Head of caudate nucleus (tissue), 42 donors: ENCODE measurements at places on chromosomes 7 and 10.

GRCh38 chr7:2736411-2736914 is 48.5 kb downstream of the AMZ1 start:
- DNase-seq, result peak; percentile 80

- no peak for DNase-seq
These were observed 45.9 kb downstream of the SHH start for GRCh38 chr7:155766386-155766785.

GRCh38 chr7:12504149-12504548 is 66.4 kb upstream of the SCIN start:
- DNase-seq, result no peak

- no peak for DNase-seq
These were observed 717.1 kb downstream of the GRID1 start for GRCh38 chr10:85649461-85649860.

- peak; percentile 15 for DNase-seq
These were observed 851.9 kb upstream of the GHITM start for GRCh38 chr10:83287374-83287773.

DNA sequence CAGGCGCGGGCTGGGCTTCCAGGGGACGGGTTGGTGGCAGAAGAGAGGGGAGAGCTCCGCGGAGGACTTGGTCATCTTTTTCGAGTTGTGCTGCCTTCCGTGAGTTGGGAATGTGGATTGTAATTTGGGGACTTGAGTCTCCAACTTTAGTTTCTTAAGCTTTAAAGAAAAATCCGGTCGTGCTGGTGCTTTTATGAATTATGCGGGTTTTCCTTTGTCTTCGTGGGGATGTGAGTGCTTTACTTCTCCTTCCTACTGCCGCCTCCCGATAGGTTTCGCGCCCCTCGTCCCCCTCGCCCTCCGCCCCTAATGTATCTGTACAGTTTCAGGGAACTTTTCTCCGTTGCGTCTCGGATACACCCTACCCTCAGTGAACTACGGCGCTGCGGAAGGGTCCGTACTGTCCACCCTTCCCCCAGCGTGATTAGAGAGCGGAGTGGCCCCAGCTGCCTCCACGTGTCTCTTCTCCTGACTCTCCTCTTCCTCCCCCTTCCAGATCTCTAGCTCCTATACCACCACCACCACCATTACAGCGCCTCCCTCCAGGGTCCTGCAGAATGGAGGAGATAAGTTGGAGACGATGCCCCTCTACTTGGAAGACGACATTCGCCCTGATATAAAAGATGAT is 649 bp downstream of the SCD start:
- no peak for DNase-seq

GRCh38 chr10:30823651-30824050 is 194.1 kb upstream of the LYZL2 start:
- no peak for DNase-seq

- no peak for DNase-seq
These were observed 21.4 kb downstream of the ACBD7 start for GRCh38 chr10:15067154-15067553.

DNA sequence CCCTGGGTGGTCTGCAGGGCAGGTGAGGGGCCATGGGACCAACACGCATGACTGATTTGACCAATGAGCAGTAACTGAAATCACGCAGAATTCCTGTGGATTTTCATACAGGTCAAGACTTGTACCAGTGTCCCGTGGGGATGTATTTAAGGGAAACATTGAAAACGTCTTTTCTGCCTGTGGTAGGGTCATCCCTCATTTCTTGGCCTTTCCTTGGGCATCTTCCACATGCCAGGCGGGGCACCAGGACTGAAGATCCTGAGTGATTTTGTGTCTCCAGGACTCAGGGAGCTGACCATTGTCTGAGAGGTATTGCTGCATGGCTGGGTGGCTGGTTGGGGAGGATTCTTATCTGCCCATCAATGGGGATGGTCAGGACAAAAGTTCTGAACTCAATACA is 289.0 kb downstream of the GLRX3 start:
- no peak for DNase-seq

DNA sequence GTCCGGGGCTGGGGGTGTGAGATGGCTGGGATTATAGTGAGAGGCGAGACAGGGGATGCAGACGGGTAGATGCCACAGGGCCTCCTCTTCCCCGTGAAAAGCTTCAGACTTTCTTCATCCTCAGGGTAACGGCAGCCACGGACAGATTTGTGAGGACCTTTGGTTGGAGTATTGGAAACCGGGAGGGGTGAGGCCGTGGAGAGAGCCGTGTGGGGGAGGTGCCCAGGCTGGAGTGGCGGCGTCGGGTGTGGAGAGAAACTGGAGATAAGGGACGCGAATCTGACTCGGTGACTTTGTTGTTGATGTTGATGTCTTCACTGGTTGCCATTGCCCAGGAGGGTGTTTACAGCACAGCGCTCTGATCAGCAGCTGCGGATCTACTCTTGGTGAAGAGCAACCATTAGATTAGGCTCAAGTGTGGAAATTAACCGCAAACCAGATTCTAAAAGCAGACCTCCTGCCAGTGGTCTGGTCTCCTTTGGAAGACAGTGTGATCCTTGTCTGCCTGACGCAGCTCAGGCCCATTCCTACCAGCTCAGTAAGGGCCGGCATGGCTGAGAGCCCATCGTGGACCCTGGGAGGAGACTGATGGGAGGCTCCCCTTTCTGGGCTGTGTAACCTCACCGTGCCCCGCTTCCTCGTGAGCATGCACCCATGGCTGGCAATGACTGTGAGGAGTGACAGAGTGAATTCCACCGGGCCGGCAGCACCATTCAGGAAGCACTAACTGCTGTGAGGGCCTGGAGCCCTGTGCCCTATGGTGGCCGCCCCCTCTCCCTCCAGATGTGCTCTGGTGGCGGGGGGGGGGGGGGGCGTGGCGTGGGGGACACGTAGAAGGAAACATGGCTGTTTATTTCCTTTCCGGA is 90.3 kb downstream of the INPP5A start:
- DNase-seq, result peak; percentile 52

DNA sequence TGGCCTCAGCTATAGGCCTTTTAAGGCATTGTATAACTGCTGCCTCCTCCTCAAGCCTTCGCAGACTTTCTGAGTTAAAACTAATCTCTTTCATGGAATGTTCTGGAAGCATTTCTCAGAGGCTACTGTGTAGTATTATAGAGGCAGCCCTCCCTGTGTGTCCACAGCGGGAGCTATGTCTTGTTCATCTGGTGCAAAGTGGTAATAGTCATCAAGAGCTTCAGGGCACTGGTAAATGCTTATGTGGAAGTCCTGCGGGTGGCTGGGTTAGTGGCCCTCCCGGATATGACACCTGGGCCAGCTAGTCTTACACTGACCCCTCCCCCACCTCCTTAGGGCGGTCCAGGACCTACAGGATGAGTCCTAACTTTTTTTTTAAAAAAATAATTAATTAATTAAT is 2.2 kb upstream of the ABHD11 start:
- DNase-seq, result no peak

- no peak for DNase-seq
These were observed 8.4 kb upstream of the HYCC1 start for GRCh38 chr7:23022258-23022769.

GRCh38 chr10:121323443-121323842 is 274.8 kb downstream of the FGFR2 start:
- no peak for DNase-seq

GRCh38 chr10:119420950-119421875 is 121.3 kb downstream of the RGS10 start:
- no peak for DNase-seq

DNA sequence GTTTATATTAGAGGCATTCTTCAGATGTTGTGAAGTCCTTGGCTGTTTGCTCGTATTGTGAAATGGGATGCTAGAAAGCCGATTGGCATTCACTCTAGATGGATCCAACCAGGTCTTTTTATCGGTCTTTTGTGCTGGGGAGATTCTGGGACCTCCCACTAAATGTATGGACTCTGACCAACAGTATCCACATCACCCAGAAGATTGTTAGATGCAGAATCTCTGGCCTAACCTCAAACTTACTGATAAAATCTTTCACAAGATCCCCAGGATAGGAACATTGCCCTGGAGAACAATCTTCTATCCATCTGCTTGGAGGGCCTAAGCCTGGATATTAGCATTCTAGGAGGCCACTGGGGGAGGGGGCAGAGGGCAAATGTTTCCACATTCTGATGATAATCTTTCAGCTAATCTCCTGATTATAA is 160.9 kb downstream of the PLXDC2 start:
- no peak for DNase-seq

- no peak for DNase-seq
These were observed 168.9 kb downstream of the KCND2 start for GRCh38 chr7:120441850-120442249.

DNA sequence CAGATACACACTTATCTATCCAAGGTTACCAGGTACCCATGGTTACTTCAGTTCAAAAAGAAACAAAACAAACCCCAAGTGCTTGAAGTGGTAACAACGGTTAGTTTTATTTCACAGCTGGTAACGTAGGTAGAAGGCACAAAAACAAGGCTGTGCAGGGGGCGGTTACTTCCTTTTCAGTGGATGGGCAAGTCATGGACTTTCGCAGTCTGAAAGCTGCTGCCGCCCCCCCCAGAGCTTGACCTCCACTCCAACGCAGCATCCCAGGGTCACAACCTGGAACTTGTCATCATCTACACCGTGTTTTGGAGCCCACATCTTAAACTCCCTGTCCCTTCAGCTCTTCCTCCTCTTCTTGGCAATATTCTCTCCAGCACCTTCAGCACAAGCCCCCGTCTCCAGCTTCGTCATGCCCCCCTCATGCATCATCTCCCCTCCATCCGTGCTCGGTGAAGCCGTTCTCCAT is 181.2 kb upstream of the ITGB1 start:
- DNase-seq, result no peak

DNA sequence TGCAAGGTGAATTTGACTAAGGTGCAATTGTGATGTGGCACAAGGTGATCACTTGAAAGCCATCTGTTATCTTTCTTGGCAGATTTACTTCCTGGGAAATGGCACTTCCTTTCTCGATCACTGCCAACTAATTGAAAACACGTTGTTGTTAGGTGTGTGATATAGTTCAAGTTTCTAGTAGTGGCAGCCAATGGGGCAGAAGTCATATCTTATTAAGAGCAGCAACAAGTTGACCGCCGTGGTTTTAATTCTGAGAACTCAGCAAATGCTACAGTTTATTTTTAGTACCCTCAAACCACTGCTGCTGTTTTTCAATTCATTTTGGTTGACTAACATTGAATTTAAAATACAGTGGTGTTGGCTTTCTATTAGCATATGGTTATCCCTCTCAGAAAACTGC is 1.6 kb downstream of the CHN2 start:
- no peak for DNase-seq

- no peak for DNase-seq
These were observed 83.5 kb downstream of the MICU1 start for GRCh38 chr10:72542396-72542815.

GRCh38 chr10:75091146-75091545 is 20.3 kb upstream of the SAMD8 start:
- no peak for DNase-seq

GRCh38 chr10:71323407-71323806 is 4.3 kb downstream of the SLC29A3 start:
- no peak for DNase-seq
